ENCODE measurements at places on chromosomes 4 and X.

GRCh38 chr4:32087211-32087610, 1367.0 kb downstream of the PCDH7 start:
- DNase-seq, result no peak

- DNase-seq, result no peak
Observed at GRCh38 chr4:27886120-27886519, 1025.5 kb downstream of the STIM2 start.

- no peak for DNase-seq
Observed at GRCh38 chr4:75881476-75881875, 20.8 kb downstream of the PPEF2 start.

GRCh38 chr4:153281476-153281875, 63.0 kb upstream of the MND1 start:
- DNase-seq, result no peak

DNA sequence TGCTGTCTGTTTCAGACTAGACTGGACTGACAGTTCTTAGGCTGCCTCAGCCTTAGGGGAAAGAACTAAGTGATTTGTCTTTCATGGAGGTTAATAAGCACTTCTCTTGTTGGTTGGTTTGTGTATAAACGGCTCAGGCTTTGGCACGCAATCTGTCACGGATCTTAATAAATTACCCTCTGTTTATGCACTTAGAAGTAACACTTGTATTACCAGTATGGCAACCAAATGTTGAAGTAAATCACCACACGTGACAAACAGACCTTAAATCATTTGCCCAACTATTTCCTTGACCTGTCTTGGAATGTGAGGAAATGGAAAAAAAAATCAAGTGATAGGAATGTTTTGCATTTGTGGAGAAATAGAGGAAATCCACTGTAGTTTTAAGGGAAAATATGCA, 69.9 kb downstream of the TEX13A start:
- no peak for DNase-seq

- DNase-seq, result no peak
Observed at GRCh38 chrX:22173966-22174365, 98.7 kb upstream of the CBLL2 start.

DNA sequence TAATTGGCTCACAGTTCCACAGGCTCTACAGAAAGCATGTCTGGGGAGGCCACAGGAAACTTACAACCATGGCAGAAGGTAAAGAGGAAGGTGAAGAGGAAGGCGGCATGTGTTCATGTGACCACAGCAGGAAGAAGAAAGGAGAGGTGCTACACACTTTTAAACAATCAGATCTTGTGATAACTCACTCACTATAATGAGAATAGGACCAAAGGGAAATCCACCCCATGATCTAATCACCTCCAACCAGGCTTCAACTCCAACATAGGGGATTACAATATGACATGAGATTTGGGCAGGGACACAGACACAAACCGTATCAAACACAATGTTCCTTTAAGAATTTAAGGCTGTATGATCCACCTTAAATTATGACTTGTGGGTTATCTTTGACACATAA, 10.5 kb upstream of the PGM2 start:
- no peak for DNase-seq

GRCh38 chr4:86976801-86977485, 42.1 kb downstream of the AFF1 start:
- DNase-seq, result no peak

- DNase-seq, result no peak
Observed at GRCh38 chr4:115259642-115260041, 146.2 kb upstream of the NDST4 start.

- no peak for DNase-seq
Observed at GRCh38 chr4:182325848-182326255, 82.7 kb downstream of the TENM3 start.

DNA sequence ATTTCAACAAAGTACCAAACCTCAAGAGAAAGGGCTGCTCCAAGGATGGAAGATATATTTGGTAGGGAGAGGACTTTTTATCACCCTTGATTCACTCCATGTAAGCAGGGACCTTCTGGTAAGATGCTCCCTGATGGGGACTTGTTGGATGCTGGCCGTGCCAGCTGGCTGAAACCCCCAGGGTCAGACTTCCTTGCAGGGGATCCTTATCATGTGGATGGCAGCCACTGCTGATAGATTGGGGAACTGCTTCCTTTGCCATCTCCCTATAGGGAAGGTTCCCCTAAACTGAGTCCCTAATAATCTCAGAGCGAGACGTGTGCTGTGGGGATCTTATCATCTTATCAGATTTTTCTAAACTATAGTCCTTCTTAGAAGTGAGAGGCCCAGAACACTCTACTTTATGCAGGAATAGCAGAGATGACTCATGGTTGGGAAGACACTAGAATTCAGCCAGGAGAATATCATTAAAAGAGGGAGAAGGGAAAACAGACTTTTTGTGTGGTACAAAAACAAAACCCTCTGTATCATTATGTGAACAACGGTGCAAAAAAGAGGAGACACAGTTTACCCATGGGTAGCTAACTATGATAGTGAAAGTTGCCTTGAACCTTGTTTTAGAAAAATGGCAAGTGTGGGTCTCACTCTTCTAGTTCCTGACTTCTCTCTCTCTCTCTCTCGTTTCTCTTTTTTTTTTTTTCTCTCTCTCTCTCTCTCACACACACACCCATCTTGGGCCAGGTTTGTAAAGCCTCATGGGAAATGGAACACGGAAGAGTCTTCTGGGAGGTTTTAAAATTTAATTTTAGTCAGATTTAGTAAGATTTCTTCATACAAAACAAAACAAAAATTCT, 16.1 kb downstream of the RHOH start:
- DNase-seq, result no peak

DNA sequence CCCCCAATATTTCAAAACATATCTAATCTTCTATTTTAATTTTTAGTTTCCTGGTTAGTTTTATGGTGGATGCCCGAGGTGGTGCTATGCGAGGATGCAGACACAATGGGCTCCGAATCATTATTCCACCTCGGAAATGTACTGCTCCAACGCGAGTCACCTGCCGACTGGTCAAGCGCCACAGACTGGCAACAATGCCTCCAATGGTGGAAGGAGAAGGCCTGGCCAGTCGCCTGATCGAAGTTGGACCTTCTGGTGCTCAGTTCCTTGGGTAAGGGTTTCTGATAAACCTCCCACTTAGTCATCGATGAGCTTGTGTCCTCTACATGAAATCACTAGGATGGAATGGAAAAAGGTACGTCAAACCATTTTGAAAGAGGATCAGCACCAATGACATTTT, 280.7 kb downstream of the ANK2 start:
- no peak for DNase-seq

Measured in T-helper 9 cell (primary cell).